Fibroblast of skin of right quadriceps (primary cell): ENCODE measurements at places on chromosomes 2 and 18.
A peak's percentile ranks its signal among the peaks of the same experiment; 100 is the strongest.

DNA sequence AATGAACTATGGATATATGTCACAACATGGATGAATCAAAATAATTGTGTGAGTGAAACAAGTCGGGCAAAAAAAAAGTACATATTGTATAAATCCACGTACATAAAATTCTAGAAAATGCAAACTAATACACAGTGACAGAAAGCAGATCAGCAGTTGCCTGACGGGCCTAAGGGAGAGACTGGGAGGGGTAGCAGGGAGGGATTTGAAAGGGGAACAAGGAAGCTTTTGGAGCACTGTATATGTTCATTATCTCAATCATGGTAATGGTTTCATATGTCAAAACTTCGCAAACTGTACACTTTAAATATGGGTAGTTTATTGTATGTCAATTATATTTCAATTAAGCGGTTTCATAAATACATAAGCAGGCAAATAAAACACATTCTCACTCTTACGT is 153.8 kb downstream of the ANKRD44 start:
- DNase-seq, result no peak

DNA sequence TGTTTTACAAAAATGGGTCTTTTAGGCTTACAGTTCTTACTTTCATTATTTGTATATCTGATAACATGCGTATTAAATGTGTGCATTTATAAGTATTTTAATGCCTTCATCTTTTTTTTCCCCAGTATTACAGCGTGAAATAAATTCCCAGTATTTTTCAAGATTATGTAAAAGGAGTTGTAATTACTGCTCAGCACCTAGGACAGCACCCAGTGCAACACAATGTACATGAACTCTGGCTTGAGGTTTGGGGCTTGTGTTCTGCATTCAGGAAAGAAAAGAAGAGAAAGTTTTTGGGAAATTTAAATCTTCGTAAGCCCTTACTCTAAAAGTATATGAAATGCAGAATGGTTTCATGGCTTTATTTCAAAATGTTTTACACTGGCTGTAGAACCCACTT is 16.7 kb downstream of the ZNF638 start:
- DNase-seq, result peak; percentile 36

GRCh38 chr2:10222-10875 is 36.0 kb downstream of the FAM110C start:
- no peak for DNase-seq

DNA sequence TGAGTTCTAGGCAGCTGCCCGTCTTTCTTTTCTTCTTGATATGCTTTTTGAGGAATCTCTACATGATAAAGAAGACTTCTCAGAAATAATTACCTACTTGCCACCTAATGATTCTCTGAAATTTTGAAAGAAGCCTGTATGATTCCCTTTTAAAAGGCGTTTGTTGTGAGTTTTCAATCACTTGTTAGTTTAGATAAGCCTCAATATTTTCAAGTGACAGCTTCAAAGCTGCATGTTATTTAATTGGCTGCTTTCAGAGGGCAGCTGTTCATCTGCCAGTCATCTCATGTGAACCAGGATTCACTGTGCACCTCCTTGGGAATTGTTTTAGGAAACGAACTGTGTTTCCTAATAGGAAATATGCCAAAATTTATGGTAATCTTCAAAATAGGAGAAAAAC is 938.1 kb downstream of the CPS1 start:
- DNase-seq, result no peak

DNA sequence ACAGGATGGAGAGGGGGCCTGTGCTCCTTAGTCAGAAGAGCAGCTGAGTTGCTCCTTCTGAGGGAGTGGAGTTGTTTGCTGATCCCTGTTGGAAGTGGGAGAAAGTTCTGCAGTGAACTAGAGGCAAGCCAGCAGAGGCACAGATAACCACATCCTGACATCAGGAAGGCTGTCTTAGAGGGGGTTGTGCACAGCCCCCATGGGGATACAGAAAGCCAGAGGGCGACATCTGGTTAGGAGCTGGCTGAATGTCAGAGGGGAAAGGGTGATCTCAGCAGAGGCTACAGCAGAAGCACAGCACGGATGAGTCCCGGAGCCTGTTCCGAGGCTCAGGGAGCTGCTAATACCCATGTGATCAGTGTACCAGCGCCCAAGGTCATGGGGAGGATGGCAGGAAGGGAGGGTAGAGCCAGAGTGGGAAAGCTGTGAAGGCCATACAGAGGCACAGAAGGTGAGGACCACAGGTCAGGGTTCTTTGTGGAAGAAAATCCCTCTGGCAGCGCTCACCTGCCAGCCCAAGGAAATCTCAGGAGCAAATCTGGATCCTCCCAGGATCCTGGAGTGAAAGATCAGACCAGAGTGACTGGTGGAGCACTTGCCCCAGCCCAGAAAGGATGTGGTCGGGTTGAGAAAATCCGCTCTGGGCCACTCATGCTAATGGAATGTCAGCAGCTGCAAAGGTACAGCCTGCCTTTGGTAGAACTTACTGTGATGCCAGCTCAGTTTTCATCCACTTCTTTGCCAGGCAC is 111.8 kb downstream of the STPG4 start:
- DNase-seq, result peak; percentile 93

GRCh38 chr2:36379710-36380448 is 24.3 kb downstream of the CRIM1 start:
- peak; percentile 83 for DNase-seq

GRCh38 chr2:58903427-58903826 is 662.3 kb upstream of the FANCL start:
- DNase-seq, result no peak

- DNase-seq, result no peak
Measured at GRCh38 chr2:237137626-237138323, 52.1 kb downstream of the COPS8 start.

GRCh38 chr2:145910416-145910815 is 1390.5 kb upstream of the ZEB2 start:
- DNase-seq, result no peak

- DNase-seq, result peak; percentile 64
Measured at GRCh38 chr2:37415128-37415820, 70.8 kb downstream of the QPCT start.

- peak; percentile 80 for DNase-seq
Measured at GRCh38 chr2:241272303-241273209, 42.9 kb downstream of the HDLBP start.

GRCh38 chr2:14285812-14286211 is 346.7 kb upstream of the LRATD1 start:
- DNase-seq, result no peak

- DNase-seq, result peak; percentile 84
Measured at GRCh38 chr2:206212673-206213513, 53.2 kb downstream of the EEF1B2 start.

- DNase-seq, result peak; percentile 23
Measured at GRCh38 chr2:130798472-130799218, 38.1 kb upstream of the ARHGEF4 start.

GRCh38 chr2:230418341-230419016 is 2.5 kb downstream of the SP100 start:
- DNase-seq, result peak; percentile 39

DNA sequence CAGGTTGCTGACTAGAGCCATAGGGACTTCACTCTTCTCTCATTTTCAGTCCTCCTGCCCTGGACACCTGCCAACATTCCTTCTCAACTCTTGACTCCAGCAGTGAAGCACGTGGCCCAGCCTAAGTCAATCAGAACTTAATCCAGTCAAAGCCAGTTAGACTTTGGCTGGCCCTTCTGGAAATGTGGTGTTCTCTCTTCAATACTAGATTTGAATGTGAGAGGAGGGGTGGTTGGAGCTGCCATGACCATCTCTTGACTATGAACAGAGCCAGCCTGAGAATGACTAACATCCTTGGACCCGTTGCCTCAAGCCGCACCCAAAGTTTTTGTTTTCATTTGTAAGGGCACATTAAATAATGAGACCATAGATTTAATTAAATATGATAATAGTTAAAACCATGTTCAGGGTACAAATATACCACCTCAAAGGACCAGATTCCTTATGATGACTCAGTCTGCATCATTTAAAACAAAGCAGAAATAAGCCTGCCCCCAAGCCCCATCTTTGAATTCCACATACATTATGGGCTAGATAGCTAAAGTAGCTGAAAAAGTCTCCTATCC is 49.7 kb upstream of the RASGRP3 start:
- peak; percentile 79 for DNase-seq

DNA sequence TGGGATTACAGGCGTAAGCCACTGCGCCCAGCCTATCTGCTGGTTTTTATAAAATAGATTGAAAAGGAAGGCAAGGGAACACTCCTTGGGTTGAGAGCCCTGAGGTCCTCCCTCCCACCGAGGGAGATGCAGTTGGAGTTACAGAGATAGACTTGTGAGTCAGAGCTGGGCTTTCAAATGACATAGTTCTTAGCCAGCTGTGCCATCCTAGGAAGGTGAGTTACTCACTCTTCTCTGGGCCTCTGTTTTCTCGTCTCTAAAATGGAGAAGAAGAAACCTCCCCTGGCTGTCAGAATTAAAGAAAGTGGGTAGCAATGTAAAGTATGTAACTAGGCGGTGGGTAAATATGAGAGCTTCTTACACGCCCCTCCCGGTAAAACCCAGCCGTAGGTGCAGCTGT is 2.4 kb downstream of the LRRFIP1 start:
- peak; percentile 60 for DNase-seq

DNA sequence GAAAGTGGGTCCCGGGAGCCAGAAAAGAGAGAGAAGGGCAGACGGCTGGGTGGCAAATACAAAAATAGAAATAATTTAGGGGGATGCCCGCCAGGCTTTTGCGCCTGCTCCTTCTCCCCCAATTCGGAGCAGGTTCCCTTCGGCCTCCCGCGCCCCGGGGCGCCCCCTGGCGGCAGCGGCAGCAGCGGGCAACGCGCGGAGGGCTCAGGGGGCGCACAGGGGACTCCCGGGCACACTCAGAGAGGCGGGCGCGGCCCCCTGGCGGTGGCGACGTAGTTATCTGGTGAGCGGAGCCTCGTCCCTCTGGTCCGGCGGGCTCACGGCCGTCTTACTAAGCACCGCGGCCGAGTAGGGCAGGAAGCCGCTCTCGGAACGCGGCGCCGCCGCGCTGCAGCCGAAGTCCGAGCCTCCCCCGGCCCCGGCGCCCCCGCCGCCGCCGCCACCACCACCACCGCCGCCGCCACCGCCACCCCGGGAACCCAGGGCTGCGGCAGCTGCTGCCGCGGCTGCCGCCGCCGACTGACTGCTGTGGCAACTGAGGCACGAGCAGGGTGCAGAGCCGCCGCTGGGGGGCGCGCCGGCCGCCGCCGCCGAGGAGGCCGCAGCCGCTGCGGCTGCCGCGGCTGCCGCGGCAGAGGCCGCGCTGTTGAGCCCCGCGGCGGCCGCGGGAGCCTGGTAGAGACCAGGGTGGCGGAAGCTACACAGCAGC is 3.8 kb downstream of the EVX2 start:
- DNase-seq, result peak; percentile 59

- DNase-seq, result no peak
Measured at GRCh38 chr2:106339132-106339531, 129.1 kb downstream of the RGPD3 start.

DNA sequence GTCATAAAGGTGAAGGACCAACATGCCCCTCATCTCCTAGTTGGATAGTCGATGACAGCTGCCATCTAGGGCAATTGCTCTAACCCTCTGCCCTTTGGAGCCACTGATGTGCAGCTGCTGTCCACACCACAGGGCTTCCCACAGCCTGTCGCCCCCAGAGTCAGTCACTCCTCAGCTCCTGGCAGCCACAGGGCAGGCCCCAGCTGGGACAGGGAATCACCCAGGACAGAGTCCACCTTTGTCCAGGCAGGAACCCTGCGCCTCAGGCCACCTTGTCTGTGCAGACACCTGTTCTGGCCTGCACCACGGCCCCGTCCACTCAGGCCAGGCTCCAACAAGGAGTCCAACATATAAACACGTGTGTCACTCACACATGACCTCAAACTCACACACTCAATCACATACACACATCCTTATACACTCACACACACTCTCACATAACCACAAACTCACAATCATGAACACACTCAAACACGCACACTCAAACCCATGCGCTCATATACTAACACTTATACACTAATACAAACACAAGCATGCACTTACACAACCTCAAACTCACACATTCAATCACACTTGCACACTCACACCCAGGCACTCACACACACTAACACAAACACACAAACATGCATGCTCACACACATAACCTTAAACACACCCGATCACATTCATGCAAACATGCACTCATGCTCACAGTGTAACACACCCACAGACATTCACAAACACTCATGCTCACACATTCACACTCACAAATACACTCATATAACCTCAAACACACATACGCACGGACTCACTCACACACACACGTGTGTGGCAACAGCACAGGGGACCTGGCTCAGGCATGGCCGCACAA is 29.7 kb downstream of the HDAC4 start:
- no peak for DNase-seq

GRCh38 chr2:198114064-198114463 is 309.7 kb downstream of the PLCL1 start:
- DNase-seq, result no peak

GRCh38 chr2:170823088-170823897 is 6.6 kb downstream of the GAD1 start:
- DNase-seq, result no peak

DNA sequence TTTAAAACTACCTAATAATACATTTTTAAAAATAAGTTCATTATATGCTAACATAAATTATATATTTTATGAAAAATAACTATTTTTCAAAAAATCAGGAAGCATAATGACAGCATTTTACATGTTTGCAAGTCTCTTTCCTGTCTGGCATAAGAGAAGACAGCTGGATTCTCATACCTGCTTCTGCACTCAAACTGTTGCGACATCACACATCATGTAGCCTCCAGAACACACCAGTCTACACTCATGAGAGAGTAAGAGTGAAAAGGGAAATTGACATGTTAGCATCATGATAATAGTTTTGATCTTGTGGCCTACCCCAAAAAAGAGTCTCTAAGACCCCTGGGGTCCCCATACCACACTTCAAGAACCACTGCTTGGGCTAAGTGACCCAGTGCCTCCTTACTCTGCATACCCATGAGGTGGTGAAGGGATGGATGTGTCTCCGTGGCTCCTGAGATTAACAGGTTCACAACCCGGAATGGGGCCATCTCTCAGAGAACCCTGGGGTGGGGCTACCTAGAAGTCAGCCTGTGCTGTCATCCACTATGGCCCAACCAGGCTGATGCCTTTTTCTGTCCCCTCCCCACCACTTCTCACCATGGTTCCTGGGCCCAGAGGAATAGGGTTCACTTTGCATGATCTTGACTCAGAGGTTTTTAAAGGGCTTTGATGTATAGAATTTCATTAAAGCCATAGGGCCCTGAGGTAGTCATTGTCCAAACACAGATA is 102.6 kb upstream of the DAPL1 start:
- no peak for DNase-seq

DNA sequence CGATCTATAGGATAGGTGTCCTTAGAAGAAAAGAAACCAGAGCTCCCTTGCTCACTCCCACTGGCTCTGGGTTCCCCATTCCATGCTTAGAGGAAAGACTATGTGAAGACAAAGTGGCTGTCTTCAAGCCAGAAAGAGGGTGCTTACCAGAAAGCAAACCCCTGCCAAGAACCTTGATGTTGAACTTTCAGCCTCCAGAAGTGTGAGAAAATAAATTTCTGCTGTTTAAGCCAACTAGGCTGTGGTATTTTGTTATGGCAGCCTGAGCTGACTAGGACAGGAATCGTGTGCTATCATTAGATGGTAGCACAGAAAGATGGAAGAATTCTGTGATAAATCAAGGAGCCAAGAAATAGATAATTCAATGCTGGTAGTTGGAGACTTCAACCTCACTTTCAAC is 19.9 kb upstream of the TFCP2L1 start:
- DNase-seq, result no peak

- no peak for DNase-seq
Measured at GRCh38 chr2:158718851-158719250, 76.3 kb upstream of the DAPL1 start.

GRCh38 chr18:78778651-78779050 is 201.0 kb upstream of the SALL3 start:
- no peak for DNase-seq
